ENCODE measurements at places on chromosomes 7 and 10.

DNA sequence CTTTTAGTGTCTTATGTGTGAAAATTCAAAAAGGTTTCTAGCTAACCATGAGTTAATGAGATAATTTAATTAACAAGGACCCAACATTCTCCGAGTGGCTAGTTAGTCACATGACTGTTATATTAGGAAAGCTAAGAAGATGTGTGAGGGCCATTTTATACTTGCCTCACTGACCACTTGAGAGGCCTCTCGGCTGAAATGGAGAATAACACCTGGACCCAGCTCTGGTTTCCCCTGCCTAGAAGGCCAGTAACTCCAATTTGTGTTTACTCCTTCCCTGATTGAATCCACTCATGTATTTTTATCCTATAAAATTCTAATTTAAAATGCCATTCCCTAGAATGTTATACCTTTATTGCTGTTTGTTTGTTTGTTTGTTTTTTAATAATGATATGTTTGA, 1091.2 kb downstream of the KCNMA1 start:
- no peak for DNase-seq

DNA sequence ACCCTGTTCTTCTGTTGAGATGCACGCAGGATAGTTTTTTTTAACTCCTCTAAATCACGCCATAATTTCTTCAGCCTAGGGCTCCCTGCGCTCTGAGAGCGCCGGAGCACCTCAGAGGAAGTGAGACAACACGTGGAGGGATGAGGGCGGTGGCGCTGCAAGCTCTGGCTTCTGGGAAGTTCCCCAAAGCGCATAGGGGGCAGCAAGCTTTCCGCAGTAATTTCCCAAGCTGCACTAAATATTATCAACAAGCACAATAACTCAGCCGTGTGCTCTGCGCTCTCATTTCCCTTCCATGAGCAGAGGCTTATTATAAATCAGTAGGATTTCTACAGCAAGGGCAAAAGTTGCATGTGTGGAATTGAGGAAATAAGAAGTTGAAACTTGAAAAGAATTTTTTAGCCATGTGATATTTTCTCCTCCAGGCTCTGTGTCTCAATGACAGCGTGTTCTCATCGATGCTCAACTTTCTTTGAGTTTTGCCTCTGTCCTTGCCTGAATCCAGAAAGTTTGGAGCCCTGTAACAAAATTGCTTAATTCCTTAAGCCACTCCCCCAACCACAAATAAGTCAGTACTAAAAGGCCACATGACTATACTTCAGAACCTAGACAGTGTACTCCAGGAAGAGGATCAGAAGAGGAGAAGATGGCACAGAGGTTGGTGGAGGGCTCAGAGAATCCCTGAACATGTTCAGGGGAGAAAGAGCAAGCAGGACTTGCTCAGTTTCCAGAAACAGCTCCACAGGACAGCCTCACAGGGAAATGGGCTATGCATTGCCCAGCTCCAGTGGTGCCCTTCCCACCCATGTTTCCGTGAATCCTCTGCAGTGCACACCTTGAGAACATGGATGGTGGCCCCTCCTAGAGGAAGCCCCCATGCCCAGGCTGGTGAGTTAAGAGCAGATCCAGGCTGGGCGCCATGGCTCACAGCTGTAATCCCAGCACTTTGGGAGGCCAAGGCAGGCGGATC, 221.5 kb upstream of the GHITM start:
- no peak for DNase-seq

- DNase-seq, result no peak
Measured at GRCh38 chr7:139844779-139845442, 15.8 kb downstream of the TBXAS1 start.

GRCh38 chr7:41567731-41568114, 135.2 kb downstream of the INHBA start:
- DNase-seq, result no peak

- DNase-seq, result no peak
Measured at GRCh38 chr10:18205098-18205834, 65.0 kb downstream of the CACNB2 start.

- DNase-seq, result no peak
Measured at GRCh38 chr10:43854007-43854406, 205.3 kb upstream of the ZNF32 start.

DNA sequence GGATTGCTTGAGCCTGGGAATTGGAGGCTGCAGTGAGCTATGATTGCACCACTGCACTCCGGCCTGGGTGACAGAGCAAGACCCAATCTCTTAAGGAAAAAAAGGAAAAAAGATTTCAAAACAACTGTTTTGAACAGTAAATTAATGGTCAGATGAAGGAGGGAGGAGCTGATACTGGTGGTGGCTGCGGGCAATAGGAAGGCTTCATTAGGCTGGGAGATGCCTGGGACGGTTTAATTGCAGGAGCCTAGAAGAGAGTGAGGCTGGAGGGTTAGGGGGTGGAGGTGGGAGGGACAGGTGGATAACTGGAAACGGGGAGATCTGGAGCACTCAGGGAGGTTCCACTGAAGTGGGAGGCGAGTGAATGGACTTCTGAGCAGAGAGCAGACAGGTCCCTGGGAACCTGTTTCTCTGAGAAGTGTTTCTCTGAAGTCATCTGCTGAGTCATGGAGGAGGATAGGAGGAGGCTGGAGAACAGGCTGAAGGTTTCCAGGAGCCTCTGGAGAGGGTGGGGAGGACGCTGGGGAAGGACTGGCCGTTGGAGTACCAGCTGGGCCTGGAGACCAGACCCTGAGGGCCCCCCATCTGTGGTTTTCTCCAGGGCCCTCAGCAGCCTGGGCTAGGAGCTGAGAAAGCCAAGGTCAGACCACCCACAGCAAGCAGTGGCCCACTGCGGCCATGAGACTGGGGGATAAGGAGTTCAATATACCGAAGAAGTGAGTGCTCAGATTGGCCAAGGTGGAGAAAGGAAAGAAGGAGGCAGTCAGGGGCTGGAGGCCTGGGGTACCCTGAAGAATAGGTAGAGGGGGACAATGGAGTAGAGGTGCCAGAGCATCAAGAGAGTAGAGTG, 14.4 kb upstream of the YWHAG start:
- DNase-seq, result no peak

GRCh38 chr7:118109607-118110006, 74.4 kb upstream of the LSM8 start:
- DNase-seq, result no peak

DNA sequence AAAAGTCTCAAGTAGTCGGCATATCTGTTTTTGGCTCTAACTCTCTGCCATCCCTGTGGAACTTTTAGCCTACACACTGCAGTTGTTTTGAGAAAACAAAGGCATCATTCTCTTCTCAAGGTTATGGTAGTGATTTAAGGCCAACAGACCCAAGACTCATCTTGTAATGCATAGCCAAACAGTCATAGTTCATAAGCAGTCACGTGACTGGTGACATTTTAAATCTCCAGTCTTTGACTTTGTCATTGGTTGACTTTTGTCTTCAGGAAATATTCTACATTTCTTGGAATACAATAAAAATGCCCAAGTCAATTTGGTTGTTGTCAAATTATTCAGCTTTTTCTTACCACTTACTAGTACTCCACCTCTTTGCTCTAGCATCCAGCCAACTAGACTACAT, 114.8 kb downstream of the ANKRD30A start:
- no peak for DNase-seq

Measured in left kidney (tissue), 8 donors.